Occipital lobe (tissue), 3 donors: ENCODE measurements at places on chromosomes 7 and 10. TPM values are rescaled to one million over a fixed set of nuclear protein-coding genes. Genes with fewer than 3 reads are reported as not detected.

Gene SDK1
- total RNA-seq, result 7.0 TPM

Gene CPA2
- total RNA-seq, result not detected

Gene ATRNL1
- total RNA-seq, result 856 TPM

Gene SORCS3
- 23.7 TPM for total RNA-seq

Gene TMEM236
- 0.16 TPM for total RNA-seq

Gene ZSCAN21
- 14.7 TPM for total RNA-seq

Gene RAPGEF5
- 81.4 TPM for total RNA-seq

Gene ZNF32
- total RNA-seq, result 57.6 TPM

Gene HOXA5
- total RNA-seq, result not detected

Gene MET
- total RNA-seq, result 65.5 TPM

Gene ELMO1
- total RNA-seq, result 78.9 TPM

Gene HOXA6
- total RNA-seq, result not detected

Gene TFEC
- 2.2 TPM for total RNA-seq

Gene OR13A1
- not detected for total RNA-seq

Gene NPTX2
- total RNA-seq, result 5.8 TPM
